ENCODE measurements at places on chromosomes 3 and 15.
A peak's percentile ranks its signal among the peaks of the same experiment; 100 is the strongest.

DNA sequence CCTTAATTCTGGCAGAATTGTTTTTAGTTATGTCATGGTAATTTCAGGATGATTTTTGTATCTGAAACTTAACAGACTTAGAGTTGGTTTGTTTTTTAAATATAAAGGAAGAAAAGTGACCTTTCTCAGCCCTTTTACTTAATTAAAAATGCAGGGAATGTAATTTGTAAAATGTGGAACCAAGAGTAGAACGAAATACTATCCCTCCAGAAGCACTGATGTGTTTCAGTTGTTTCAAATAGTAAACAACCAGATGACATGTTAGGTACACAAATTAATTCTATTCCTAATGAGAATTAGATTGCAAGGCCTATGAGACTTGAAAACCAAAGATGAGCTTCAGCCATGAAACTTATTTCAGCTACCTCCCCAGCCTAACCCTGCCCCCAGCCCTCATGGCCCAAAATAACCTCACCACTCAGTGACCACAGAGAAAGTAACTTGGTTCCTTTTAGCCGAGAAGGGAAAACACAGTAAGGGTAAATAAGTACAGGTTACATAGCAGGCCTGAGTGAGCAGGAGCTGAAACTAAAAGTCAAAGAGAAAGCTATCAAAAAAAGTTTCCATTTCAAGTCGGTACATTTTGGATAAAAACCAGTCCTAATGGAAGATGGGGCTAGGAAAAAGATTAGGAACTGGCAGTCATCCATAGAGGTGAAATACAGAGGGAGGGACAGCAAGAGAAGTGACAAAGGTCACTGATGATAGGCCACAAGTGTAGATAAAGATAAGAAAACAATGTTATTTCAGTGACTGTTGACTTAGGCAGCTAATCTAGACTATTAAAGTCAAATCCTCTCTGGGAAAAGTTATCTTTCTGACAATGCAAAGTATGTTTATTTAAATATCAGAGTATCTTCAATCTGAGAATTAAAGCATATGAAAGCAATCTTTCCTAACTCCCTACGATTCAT lies 23.2 kb downstream of the SENP8 start:
- DNase-seq = no peak

GRCh38 chr3:49662720-49663413 lies 11.3 kb upstream of the APEH start:
- DNase-seq = no peak

- DNase-seq = peak; percentile 77
Observed at GRCh38 chr3:128680603-128681368, 30.2 kb upstream of the RPN1 start.

DNA sequence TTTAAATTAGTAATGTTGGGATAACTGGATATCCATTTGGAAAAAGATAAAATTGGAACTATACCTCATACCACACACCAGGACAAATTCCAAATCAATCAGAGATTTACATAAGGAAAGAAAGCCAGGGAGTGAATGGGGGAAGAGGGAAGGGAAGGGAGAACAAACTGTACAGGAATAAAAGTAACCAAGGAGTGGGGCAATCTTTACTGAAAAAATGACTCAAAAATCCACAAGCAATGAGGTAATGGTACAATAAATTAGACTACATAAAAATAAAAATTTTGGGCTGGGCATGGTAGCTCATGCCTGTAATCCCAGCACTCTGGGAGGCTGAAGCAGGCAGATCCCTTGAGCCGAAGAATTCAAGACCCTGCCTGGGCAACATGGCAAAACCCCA lies 82.6 kb downstream of the MLH1 start:
- no peak for DNase-seq

GRCh38 chr15:40332113-40332781 lies 8.5 kb downstream of the CCDC9B start:
- DNase-seq = no peak

DNA sequence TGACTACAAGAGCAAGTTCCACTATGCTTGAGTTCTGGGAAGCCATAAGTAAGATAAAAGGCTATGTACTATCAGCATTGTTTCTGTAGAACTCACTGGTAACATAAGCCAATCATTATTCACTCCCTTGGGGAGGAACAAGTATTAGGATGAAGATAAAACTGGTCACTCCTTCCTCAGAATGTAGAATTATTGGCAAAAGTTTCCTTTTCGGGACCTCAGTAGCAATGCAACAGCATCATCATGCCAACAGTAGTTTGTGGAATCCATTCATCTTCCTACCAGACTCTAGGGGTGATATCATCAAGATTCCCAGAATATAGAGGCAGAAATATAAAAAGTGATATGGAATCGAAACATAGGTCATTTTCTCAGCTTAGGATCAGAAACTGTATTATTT lies 209.5 kb downstream of the PLOD2 start:
- no peak for DNase-seq

Measured in cerebellar nuclear complex (tissue), 1 donor.